NCI-H2107 (cell line): ENCODE measurements at places on chromosomes 4 and X.

GRCh38 chr4:25439918-25440477 lies 62.9 kb downstream of the ANAPC4 start:
- peak; percentile 39 for DNase-seq

DNA sequence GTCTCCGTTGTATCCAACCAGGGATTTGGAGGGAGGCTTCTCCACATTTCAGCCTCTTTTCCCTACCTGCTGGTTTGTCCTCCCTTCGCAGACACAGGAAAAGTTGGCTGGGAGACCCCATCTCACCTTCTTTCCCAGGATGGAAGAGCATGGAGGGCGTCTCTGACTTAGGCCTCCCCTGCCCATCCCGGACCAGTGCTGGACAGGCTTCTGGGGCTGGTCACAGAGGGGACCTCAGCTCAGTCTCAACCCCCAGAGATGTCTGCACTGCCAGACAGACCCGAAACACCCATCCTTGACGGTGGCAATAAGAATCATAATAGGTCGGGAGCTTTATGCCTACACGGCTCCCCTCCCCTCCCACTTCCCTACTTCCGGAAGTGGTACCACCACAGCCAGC lies 1.6 kb downstream of the WFS1 start:
- DNase-seq: no peak

GRCh38 chr4:89708903-89709421 lies 128.0 kb downstream of the SNCA start:
- no peak for DNase-seq

GRCh38 chrX:16855363-16856075 lies 14.6 kb downstream of the RBBP7 start:
- DNase-seq: no peak

- DNase-seq: no peak
Measured at GRCh38 chr4:77193511-77194102, 36.6 kb downstream of the CCNG2 start.

GRCh38 chr4:76634220-76634619 lies 199.2 kb downstream of the SHROOM3 start:
- no peak for DNase-seq

GRCh38 chr4:10089346-10089745 lies 27.3 kb downstream of the WDR1 start:
- no peak for DNase-seq

DNA sequence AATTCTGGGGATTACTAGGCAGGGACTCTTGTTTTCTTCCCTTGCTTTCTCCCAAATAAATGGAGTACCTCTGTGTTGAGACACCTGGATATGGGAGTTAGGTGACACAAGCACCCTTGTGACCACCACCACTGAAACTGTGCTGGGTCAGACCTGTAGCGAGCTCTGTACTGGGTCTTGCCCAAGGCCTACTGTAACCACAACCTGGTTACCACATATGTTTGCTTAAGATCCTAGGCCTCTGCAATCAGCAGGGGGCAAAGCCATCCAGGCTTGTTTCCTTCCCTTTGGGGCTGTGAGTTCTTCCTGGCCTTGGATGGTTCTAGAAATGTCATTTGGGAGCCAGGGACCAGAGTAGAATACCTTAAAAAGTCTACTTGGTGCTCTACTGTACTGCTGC lies 49.4 kb downstream of the LPAR4 start:
- DNase-seq: no peak

- DNase-seq: no peak
Measured at GRCh38 chr4:5084911-5085475, 33.7 kb downstream of the STK32B start.

DNA sequence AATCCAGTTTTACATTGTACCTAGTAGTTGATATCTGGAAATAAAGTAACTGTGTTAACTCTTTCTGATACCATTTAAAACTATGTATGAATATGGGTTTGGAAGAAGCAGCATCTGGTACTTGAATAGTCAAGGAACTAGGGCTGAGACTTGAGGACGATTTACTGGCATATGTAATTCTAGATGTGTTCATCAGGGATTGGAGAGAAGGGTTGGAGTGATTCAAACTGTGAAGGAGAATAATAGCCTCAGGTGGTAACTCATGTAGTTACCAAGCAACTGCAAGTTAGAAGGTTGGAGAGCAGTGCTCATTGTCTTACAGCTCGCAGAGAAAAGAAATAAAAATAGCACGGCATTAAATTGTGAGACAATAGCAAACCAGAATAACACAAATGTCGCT lies 29.5 kb upstream of the TXLNG start:
- peak; percentile 20 for DNase-seq

DNA sequence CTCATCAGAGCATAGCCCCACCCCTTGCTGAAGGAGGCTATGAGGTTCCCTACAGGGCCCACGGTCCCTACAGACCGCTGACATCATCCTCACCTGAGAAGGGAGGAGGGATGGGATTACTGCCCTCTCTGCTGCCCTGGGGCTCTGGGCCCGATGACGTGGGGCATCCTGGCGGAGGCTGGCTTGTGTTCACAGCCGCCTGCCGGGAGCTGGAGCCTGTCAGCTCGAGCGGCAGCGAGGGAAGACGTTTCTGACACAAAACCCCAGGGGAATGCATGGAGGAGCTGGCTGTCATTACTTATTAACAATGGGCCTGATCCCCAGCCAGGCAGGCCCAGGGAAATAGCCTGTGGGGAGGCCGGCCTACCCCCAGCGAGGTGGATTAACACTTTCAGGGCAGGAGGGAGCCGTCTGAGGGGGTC lies 106.6 kb upstream of the ATP6AP2 start:
- DNase-seq: peak; percentile 70

GRCh38 chrX:17994429-17994828 lies 133.3 kb upstream of the RAI2 start:
- DNase-seq: no peak

GRCh38 chr4:76058888-76059426 lies 15.6 kb upstream of the ART3 start:
- no peak for DNase-seq

DNA sequence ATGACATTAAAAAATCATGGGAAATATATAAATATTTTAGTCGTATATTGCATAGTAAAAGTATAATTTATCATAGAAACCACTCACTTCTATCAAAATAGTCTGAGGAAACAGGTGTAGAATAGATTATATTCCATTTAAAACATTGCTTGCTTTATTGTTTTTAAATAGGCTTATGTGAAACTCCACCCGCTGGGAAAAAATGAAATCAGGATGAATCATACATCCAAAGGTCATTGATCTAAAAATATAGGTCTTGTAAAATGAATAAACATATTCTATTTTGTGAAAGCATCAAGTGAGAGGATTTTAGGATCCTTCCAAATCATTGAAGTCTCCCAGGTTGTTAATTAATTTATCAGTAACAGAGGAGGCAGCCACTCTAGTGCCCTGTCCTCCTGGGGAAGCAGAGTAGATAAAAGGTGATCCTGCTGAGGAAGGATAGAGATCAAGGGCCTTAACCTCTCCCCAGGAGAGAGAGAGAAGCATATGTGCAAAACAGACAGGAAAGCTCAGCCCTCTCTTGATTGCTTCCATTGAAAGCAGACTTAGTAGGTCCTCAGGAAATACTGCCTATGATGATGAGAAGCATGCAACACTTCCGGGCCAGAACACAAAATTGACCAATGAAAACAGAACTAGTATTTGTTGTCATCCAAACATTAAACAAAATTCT lies 96.8 kb upstream of the MAP9 start:
- no peak for DNase-seq

DNA sequence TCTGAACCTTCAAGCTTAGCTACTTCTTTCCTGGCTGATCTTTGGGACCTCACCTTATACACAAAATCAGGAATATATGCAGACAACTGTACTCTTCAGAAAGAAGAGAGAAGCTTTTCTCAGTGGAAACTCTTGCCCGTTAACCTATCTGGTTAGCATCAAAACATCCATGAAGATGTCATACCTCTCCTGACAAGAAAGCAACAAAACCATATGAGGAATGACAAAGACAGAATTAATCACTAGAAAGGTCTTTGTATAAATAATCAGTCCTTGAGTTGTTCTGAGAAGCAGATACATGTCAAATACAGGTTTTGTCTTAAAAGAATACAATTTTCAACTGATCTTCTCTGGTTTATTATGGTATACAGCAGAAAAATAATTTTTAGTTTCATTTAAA lies 130.8 kb downstream of the FAT4 start:
- no peak for DNase-seq

DNA sequence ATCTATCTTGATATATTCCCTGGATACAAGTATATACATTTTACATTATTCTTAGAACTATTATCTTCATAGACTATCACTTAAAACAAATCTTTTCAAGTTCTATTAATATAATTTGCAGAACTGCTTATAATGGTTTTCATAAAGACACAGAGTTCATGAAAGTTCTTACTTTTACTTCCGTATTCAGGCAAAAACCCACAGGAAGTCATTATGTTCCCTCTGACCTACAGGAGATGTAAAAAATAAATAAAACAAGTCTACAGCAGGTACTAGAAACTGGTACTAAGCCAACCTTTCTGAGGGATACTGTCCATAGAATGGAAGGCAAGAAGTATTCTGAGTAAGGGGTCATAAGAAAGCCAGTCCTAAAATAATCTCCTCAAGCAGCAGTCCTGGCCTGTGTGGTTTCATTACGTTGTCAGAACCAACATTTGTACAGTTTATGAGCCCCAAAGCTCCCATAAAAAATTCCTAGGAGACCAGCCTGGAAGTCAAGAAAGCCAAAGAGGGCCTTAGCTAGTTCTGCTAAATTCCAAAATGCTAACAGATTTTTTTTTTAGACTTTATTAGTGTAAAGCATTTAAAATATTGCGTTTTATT lies 68.6 kb downstream of the CAMK2D start:
- DNase-seq: no peak

GRCh38 chr4:121706595-121707021 lies 9.8 kb upstream of the ANXA5 start:
- no peak for DNase-seq

GRCh38 chrX:69182818-69183380 lies 17.6 kb upstream of the PJA1 start:
- DNase-seq: no peak

DNA sequence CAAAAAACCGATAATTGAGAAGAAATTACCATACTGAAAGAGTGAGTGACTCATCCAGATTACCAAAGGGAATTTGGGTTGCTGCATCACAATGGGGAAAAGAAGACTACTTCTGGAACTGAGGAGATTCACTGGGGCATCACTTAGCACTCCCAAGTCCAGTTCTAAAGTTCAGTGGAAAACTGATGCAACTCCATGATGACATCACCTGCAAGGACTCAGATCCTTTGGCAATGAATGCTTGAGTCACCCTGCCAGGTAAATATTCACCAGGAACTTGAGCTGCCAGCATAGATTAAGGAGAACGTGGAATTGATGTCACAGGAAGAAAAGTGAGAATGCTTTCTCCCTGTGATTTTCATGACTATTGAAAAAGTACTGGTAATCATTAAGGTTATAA lies 32.0 kb upstream of the SMIM10L2A start:
- DNase-seq: no peak

GRCh38 chr4:40379248-40379647 lies 44.1 kb downstream of the CHRNA9 start:
- no peak for DNase-seq

DNA sequence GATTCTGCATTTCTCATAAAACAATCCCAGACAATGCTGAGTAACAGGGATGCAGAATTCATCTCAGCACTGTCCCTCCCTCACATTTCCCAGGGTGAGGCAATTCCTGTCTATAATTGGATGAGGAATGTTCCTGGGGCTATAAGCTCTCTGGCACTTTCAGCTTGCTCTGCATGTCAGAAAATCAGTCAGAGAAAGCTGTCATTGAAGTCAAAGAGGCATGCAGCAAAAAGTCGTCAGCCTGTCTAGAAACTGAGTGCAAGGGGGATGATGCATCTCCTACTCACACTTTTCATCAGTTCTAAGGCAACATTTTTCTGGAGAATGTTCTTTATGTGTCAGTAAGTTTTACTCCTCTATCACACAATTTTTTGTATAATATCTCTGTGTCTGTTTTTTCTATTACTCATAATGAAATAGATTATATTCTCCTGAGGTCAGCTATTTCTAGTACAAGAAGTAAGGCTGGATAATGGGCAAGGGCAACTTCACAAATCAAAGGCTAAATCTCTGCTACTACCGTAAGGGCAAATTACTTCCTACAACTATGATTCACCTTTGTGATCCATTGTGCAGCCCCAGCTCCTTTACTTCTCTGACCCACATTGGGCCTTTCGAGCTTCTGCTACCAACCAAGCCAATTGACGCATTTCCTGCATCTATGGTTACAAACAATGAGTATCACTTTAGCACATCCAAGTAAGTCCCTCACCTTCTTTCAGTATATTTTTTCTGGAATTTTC lies 56.0 kb downstream of the TASL start:
- DNase-seq: no peak

- DNase-seq: no peak
Measured at GRCh38 chrX:136636121-136636520, 11.8 kb upstream of the CD40LG start.

GRCh38 chr4:5361968-5362367 lies 310.7 kb downstream of the STK32B start:
- no peak for DNase-seq

DNA sequence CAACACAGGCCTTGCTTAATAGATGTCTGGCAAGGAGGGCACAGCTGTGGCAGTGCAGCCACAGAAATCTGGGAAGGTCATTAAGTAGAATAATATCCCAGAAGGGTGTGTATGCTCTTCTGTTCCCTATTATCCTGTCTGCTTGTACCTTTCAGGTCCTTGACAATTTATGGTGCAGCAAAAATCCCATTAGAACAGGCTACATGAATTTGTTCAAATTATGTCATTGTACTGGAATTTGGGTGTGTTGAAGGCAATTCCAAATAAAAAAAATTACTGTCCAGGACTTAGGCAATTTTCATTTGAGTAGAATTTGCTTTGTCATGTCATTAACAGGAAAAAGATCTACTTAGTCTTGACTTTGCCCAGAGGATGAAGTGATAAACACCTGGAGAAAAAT lies 192.1 kb downstream of the IDS start:
- DNase-seq: no peak

DNA sequence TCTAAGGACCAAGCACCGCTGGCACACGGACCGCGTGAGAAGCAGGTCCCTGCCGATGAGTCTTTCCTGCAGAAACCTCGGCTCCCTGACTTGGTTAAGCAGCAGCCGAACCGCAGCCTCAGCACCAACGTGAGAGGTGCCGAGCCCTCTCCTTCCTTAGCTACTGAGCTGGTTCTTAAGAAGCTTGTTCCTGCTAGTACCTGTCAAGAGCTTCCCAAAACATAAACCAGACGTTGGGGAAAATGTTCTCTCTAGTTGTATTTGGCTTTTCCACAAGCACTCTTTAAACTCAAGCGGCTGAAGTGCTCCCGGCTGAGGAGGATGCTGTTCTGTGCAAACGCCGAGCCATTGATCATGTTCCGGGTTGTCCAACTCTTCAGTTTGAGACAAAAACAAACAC lies 29.3 kb upstream of the TLR3 start:
- no peak for DNase-seq

GRCh38 chr4:5383191-5383980 lies 325.0 kb downstream of the EVC2 start:
- no peak for DNase-seq

GRCh38 chr4:189548484-189549125 lies 392.1 kb upstream of the FRG1 start:
- no peak for DNase-seq

- no peak for DNase-seq
Measured at GRCh38 chr4:82850684-82851083, 40.3 kb downstream of the SEC31A start.
